ENCODE measurements at places on chromosomes 2 and 18.
A peak's percentile ranks its signal among the peaks of the same experiment; 100 is the strongest.

- no peak for DNase-seq
Observed at GRCh38 chr2:600542-601386, 76.4 kb downstream of the TMEM18 start.

- no peak for DNase-seq
Observed at GRCh38 chr18:59665057-59666006, 31.9 kb downstream of the CCBE1 start.

GRCh38 chr2:101696272-101697123, 1.0 kb upstream of the MAP4K4 start:
- no peak for DNase-seq

GRCh38 chr2:2859732-2860131, 517.9 kb downstream of the EIPR1 start:
- DNase-seq, result no peak

GRCh38 chr2:138928374-138929021, 148.3 kb upstream of the NXPH2 start:
- no peak for DNase-seq

DNA sequence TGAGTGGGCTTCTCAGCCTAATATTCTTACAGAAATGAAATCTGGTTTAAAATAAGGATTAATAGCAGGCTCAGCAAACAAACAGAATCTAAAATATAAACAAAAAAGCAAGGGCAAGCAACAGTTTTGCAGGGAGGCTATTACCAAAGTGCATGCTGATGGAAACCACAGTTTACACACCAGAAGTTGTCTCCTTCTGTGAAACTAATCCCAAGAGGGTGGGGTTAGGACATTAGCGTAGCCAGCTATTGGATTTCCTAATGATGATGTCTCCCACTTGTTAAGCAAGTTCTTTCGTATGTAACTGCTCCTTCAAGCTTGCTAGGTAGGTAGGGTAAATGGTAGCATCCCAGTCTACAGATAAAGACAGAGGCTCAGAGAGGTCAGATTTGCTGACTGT, 65.0 kb upstream of the TSPYL6 start:
- DNase-seq, result no peak

GRCh38 chr2:21067859-21068537, 24.1 kb upstream of the APOB start:
- no peak for DNase-seq

GRCh38 chr18:23872701-23873550, 141.6 kb upstream of the TTC39C start:
- DNase-seq, result no peak

DNA sequence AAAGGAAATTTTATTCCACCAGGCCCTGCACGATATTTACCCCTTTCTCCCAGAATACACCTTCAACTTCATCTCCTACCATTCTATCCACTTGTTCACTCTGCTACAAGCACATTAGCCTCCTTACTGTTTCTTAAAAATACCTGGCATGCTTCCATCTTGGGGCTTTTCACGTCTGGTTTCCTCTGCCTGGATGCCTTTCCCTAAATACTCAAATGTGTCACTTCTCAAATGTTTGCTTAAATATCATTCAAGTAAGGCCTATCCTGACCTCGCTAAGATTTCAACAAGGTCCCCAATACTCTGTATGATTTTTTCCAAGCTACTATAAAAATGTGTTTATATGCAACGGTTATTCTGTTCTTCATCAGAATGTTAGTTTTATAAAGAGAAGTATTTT, 433.0 kb upstream of the CHAC2 start:
- DNase-seq, result no peak

GRCh38 chr2:101533561-101534148, 58.7 kb upstream of the RFX8 start:
- peak; percentile 6 for DNase-seq

- DNase-seq, result no peak
Observed at GRCh38 chr18:61123309-61123708, 209.9 kb upstream of the CDH20 start.

GRCh38 chr18:27223526-27224291, 38.6 kb upstream of the CHST9 start:
- no peak for DNase-seq

DNA sequence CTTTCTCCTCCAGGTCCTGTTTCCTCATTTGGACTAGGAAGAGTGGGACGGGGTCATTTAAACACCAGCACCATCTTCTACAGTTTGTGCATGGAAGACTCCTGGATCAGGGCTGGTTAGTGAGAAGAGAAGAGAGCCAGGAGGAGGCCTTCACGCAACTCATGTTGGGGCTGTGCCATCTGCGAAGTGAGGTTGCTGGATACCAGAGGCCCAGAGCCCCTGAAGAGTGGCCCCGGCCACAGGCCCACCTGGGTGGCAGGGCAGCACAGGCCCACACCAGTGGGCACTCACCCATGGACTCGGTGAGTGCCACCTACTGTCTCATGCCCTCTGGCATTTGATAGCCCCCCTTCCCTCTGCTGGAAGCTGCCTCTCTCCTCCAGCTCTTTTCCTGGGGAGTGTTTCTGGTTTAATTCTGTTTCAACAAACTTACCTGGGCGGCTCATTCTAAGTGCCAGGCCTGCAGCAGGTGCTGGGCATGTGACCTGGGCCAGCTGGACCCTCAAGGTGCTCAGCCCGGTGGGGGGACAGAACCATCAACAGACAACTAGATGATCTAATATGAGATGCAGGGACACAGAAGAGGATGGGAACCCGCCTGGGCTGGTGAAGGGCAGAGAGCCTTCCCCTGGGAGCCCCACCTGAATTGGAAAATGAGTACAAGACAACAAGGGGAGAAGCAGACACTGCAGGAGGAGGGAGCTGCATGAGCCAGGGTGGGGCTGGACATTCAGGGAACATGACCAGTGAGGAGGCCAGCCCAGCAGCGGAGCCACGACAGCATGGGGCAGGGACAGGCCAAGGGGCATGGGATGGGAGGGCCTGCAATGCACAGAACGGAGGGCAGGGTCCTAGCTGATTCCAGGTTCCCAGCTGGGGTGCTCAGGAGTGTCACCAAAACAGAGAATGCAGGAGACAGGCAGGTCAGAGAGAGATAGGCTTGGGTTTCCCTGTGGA, 70.6 kb downstream of the MARCO start:
- no peak for DNase-seq

- DNase-seq, result no peak
Observed at GRCh38 chr2:7593360-7593759, 676.1 kb downstream of the RNF144A start.

DNA sequence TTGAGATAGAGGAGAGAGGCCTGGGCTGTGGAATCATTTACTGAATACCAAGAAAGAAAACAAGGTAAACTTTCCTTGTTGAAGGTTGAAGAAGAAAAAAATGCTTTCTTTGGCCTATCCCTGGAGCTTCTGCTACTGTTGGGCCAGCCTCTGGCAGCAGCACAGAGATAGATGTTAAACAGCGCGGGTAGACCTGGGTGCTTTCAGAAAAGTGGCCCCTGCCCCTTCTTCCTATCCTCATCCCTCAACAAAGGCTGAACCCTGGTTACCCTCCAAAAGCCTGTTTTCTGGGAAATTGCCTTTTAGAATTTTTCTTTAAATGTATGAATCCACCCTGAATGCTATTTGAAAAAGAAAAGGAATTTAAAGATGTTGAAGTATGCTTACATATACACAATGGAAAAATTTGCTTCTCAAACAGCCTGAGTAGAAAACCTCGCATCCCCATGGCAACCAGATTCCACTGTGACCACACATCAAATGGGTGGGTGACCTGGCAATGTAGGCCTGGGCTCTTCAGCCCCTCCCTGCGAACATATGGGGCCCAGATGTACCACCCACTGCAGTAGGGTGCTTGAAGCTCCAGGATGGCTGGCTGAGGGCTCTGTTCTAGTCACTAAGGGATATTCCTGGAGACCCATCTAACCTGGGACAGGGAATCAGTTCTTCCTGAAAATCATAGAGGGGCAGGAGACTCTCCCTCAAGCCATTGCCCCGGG, 23.4 kb upstream of the CHRNA1 start:
- no peak for DNase-seq

GRCh38 chr2:118003396-118003824, 10.5 kb downstream of the CCDC93 start:
- peak; percentile 75 for DNase-seq

- no peak for DNase-seq
Observed at GRCh38 chr18:79687806-79688205, 8.2 kb downstream of the CTDP1 start.

- no peak for DNase-seq
Observed at GRCh38 chr2:207215308-207215707, 49.6 kb upstream of the KLF7 start.

DNA sequence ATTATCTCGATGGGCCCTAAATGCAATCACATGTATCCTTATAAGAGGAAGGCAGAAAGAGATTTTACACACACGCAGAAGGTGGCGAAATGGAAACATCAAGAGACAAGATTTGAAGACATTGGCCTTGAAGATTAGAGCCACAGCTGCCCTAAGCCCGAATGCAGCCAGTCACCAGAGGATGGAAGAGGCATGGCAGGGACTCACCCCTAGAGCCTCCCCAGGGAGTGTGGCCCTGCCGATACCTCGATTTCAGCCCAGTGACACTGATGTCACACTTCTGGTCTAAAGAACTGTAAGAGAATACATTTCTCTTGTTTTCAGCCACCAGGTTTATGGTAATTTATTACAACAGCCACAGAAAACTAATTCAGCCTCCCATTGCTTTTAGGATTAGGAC, 17.4 kb downstream of the TTC39C start:
- DNase-seq, result no peak

DNA sequence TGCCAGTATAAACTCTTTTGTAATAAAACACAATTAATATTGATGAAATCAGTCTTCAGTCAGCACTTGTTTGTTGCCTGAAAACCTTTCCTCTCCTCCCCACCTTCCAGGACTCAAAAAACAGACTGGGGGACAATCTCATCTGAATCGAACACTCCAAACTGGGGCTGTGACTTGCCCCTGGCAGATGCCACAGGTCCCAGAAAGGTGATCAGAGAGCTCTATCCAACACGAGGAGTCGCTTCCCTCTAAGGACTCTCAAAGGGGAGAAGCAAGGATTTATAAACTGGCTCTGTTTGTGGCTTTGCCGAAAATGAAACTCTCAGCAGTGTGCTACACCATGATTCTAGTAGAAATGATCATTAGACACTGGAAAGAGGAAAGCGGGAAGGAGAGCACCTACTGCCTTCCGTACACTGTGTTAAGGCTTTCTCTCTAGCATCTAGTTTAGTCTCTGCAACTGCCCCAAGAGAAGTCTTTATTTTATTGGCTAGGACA, 199.2 kb downstream of the TGIF1 start:
- no peak for DNase-seq

- DNase-seq, result peak; percentile 67
Observed at GRCh38 chr18:52339891-52340371, at the start of gene DCC. TSS of gene DCC (plus strand) at chr18:52340197. CDS start at chr18:52340788, 591 bp downstream.

DNA sequence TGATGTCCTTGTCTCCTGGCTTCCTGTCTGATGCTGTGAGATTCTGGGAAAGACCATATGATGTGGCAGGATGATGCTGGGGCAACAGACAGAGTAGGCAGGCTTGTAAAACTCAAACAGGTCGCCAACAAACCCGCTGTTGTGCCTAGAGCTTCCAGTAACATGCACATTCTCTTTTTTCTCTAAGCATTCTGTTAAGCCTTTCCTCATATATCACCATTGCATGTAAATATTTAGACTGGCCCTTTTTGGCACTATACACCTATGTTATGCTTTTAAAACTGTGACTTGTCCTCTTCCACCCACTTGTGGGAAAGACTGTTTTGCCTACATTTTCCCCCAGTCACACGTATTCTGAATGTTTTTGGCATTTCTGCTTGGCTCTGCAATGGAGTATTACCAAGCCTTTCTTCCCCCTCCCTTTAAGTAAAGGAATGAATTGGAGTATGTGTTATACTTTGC, 250.4 kb upstream of the TANK start:
- no peak for DNase-seq

- DNase-seq, result no peak
Observed at GRCh38 chr18:59910967-59911366, 11.2 kb downstream of the PMAIP1 start.

- DNase-seq, result peak; percentile 41
Observed at GRCh38 chr2:180983468-180984242, 3.2 kb downstream of the UBE2E3 start.

DNA sequence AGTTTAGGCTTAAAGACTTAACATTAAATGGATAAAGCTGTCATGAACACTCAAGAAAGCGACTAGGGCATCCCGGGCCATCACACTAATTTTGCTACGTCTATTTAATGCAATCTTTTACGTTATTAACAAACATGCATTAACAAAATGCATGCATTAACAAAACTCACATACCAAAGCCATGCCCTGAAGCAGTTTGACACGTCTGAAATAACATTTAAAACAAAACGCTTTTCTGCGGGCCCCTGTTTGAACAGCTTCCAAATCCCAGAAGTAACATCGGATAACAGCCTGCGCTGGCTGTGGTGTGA, 458 bp downstream of the B4GALT6 start:
- DNase-seq, result no peak

DNA sequence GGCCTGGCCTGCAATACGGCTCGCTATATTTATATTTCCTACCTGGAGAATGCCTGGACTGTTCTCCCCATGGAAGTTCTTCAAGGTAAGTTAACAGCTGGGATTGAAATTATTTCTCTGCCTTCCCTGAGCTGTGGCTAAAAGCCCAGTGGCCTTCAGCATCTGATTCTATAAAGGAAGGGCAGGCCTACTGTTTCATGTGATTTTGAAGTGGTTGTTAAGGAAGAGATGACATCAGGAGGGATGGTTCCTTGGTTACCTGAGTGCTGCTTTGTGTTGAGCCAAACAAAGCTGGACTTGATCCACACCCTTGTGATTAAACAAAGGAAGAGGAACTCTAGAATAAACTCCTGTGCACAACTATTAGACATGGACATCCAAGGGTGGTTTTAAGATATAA, 61.6 kb downstream of the MFSD6 start:
- DNase-seq, result no peak

DNA sequence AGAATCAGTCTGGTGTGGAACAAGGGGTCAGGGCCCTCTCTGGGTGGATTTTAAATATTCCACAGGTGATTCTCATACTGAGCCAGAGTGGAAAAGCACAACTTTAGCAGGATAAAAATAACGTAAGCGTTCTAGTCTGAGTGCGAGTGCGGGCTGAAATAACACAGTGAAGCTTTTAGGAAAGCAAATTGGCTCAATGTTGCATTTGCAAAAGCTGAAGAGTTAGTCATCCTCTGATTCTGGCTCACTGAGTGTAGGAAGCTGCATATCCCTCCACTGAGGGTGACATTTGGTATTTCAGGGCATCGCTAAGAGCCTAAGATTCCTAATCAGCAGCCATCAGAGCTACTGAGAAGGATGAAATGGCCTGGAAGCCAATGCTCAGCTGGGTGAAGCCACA, 134.7 kb downstream of the RIF1 start:
- no peak for DNase-seq
